ENCODE measurements at places on chromosomes 12 and 14. TPM values are rescaled to one million over a fixed set of nuclear protein-coding genes. Genes with fewer than 3 reads are reported as not detected.

The FAM222A gene
- total RNA-seq, result 3.7 TPM

The CCDC177 gene
- not detected for total RNA-seq

The CEBPE gene
- not detected for total RNA-seq

The OLR1 gene
- total RNA-seq, result 6.5 TPM

The TCL1B gene
- not detected for total RNA-seq

The SOAT2 gene
- not detected for total RNA-seq

The CPNE6 gene
- total RNA-seq, result 1.5 TPM

The CD163 gene
- 68.5 TPM for total RNA-seq

DNA sequence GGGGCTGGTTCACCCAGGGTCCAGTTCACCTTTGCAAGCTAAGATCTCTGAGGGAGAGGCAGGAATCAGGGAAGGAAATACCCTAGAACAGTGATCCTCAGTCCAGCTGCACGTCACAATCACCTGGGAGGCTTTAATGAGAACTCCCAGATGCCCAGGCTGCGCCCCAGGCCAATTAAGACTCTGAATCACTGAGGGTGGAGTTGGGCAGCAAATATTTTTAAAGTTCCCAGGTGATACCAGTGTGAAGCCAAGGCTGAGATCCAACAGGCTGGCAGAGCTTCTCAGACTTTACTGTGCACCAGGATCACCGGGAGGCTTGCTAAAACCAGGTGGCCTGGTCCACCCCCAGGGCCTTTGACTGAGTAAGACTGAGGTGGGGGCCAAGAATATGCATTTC, 23.8 kb downstream of the MYL2 start:
- ATAC-seq, result no peak

- ATAC-seq, result no peak
Measured at GRCh38 chr14:89493406-89493805, 76.4 kb upstream of the FOXN3 start.

DNA sequence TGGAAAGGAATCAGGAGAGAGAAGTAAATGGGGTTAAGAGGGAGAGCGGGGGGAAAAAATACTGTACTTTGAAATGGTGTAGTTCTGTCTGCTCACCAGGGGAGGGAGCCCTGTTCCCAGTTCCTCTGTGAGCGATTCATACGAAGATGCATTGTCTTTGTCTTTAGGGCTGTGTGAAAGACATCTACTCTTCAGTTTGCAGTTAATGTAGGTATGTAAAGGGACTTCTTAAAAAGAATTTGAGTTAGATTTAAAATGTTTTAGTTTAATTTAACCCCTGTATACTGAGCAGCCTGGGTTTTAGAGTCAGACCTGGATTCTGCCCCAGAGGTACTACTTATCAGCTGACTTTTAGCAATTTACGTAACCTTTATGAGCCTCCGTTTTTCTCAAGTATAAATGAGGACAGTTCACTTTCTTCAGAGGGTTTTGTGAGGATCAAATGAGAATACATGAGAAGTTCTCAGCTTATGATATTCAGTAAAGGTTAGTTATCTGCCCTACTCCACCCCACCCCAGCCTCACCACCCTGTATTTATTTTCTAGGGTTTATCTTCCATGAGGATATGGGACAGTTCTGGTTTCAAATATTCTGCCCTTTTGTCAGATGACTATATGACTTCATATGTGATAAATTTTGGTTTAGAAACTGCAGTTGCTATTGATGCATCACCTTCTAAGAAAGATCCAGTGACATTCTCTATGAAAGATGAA, 82.5 kb upstream of the EVL start:
- ATAC-seq, result peak; percentile 71

DNA sequence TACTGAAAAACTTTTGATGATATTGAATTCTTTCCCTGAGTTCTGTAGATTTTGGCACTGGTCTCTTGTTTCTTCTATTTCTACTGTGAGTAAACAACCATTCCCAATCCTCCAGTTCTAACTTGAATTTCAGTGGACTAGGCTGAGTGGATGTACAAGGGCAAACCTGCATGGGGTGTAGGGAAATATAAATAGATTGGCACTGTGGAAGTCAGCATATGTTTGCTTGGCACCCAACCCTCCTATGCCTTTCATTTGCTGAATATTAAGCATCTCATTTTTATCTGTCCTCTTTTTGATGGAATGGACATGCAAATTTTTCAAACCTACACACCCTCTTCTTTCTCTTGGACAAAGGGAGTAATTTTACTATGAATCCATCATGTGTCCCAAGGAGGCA, 828.3 kb downstream of the DIO2 start:
- ATAC-seq, result no peak

DNA sequence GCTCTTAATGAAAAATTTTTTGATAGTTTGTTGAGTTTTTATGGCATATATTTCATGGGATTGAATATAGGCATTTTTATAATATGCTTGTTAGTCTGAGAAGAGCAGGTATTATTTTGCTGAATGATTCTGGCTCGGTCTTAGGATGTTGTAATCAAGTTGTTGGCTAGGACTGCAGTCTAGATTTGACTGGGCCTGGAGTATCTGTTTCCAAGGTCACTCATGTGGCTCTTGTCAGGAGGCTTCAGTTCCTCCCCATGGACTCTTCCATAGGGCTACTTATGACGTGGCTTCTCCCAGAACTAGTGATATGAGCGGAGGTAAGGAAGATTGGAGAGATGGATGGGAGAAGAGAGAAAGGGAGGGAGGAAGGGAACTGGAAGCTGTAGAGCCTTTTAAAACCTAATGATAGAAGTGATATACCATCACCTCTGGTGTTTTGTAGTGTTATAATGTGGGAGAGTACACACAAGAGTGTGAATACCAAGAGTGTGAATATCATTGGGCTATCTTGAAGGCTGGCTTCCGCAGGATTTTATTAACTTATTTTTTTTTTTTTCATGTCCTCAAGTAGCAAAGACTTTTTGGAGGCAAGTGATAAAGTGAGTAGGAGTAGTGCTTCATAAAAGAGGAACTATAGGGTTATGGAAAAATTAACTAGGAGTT, 4.4 kb downstream of the MNAT1 start:
- no peak for ATAC-seq

DNA sequence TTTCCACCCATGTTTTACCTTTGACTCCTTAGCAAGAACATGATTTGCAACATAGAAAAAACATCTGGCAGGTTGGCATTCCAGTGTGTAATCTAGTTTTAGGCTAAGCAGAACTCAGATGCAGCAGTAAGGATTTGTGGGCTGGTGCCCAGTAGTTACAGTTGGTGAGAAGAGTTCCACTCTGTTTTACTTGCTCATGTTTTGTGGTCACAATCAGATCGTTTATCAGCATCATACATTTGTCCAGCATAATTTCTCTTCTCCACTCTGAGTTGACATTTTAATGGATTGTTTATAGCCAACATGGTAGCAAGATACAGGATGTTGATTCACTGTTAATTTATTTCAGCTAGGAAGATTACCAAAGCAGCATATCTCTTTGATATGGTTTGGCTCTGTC, 120.0 kb downstream of the PDE6H start:
- no peak for ATAC-seq

DNA sequence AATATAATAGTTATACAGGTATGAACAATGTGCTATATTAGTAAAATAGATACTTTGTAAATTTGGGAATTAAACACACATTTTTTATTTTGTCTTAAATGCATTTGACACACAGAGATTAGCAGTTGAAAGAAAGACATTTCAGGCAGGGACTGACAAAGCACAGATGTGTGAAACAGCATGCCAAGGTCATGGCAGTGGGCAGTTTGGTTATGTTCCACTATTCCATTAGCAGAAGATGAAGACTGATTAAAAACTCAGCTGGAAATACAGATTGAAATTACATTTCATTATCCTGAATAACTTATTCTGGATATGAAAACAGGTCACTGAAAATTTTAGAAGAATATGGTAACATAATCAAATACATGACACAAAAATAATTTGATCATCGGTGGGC, 669.8 kb upstream of the LRFN5 start:
- no peak for ATAC-seq

GRCh38 chr12:132392389-132393244, 63.2 kb upstream of the GALNT9 start:
- no peak for ATAC-seq

DNA sequence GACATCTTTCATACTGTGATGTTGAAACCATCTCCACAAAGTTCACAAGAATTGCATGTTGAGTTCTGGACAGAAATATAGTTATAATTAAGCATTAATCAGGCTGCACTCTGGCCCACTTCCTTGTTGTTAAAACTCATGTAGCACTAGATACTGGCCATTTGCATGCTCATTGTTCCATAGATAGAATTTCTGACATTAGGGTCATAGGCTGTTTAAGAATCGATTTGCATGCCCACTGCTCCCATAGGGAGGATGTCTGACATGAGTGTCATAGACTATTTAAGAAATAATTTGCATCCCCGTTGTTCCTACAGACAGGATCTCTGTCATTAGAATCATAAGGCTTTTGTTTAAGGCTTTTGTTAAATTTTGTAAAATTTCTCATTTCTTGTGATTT, 50.2 kb downstream of the MYF5 start:
- ATAC-seq, result no peak

- ATAC-seq, result no peak
Measured at GRCh38 chr14:68823434-68824206, 30.8 kb upstream of the ZFP36L1 start.

GRCh38 chr14:28744126-28744525, 22.5 kb upstream of the FOXG1 start:
- no peak for ATAC-seq

DNA sequence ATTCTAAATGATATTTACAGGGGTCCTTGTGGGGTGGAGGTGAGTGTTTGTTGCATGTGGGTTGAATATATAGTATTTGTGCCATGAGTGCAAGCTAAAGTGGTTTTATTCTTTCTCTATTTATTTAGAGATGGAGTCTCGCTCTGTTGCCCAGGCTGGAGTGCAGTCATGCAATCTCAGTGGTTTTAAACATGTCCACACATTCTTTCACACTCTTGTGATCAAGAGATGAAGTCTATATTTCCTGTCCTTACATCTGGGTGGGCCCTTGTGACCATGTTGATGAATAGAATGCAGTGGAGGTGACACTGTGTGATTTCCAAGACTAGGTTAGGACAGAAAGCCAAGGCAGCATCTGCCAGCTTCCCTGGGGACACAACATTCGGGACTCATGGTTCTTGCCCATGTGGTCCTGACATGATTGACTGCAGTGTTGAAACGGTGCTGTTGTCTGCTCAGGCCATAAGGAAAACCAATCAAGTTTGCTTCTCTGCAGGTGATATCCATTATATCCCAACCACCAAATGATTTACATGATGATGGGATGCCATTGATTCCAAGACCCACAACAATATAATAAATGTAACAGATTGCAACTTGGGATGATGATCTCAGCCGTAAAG, 172.6 kb downstream of the SUDS3 start:
- no peak for ATAC-seq

DNA sequence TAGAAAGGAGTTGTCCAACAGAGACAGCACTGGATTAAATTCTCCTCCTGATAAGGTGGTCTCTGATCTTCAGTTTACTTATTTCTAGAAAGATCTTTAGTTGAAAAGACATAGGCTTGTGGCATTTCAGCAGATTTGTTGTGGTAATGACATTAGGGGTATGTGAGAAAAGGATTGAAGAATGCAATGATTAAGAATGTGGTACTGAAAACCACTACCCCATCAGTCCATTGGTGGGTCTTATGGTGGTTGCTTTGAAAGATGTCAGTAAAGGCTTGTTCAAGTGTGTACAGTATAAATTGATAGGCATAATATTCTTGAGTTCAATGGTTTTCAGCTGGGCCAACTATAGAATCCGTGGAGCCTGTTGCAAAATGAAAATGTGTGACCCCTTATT, 10.8 kb downstream of the PPFIBP1 start:
- ATAC-seq, result no peak

DNA sequence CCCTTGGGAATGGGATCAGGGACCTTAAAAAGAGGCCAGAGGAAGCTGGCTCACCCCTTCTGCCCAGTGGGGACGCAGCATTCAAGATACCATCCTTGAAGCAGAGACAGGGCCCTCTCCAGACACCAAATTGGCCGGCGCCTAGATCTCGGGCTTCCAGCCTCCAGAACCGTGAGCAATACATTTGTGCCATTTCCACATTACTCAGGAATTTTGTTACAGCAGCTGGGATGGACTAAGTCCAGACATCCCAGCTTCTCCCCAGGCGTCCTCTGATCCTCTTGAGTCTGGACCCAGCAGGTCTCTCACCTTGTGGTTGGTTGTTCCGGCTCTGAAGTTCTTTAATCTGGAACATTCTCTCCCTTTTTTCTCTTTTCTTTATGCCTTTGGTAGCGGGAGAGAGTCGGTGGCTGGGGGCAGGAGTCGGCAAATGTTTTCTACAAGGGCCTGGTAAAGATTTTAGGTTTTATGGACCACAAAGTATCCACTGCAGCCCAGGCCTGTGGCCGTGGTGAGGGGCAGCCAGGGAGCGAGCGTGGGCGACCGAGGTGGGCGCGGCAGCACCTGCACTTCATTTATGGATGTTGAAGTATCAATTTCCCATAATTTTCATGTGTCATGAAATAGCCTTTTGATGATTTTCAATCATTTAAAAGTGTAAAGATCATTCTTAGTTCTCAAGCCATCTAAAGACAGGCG, 4.8 kb downstream of the CEP170B start:
- no peak for ATAC-seq

DNA sequence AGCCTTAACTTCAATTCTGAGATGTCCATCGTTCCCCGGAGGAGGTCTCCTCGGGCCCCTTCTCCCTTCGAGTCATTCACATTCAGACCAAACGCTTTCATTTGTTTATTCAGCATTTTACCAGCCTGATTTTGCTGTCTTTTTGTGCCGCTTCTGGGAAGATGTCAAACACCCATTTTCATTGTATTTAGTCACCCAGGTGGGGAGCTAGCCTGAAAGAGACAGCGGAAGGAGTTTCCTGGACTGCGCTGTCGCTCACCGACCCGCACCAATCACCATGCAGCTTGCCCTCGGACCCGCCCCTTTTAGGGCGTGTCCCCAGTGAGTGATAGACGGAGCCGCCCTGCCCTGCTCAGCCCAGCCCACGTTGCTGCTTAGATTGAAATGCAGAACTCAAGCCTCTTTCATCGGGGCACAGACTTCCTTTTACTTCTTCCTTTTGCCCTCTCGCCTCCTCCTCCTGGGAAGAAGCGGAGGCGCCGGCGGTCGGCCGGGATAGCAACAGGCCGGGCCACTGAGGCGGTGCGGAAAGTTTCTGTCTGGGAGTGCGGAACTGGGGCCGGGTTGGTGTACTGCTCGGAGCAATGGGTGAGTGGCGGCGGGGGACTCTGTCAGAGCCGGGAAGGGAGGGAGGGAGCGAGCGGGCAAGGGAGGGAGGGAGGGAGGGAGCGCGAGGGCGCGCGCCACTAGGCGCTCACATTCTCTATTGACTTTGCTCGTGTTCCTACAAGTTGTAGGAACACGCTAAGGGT, at the start of gene PAX9:
Gene PAX9, plus strand, starts transcription at position 355 of the 752 bp plus-strand sequence. Its CDS starts 230 bp downstream, at position 585.
- ATAC-seq, result peak; percentile 76

DNA sequence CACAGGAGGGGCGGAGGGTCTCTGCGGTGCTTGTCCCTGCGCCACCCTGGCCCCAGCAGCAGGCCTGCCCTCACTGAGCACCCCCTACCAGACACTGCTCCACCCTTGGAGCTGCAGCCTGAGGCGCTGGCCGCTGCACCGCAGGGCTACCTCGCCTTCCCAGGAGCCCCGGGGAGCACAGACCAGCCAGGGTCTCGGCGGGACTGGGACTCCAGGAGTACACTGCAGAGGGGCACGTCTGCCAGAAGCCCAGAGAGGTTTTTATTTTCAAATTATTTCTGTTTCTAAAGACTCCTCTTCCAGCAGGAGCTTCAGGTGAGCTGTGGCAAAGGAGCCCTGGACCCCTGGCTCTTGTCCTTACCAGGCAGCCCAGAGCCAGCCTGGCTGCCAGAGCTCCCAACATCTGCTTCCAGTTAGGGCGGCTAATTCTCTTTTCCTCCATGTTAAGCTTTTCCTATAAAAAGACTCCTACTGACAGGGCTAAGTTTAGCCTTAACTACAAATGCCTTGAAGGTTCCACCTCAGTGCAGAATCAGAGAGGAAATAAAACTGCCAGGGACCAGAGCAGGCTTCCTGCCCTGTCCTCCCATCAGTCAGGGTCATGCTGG, 26.4 kb downstream of the DEGS2 start:
- no peak for ATAC-seq
